Activated CD4-positive, alpha-beta T cell treated with anti-CD3 and anti-CD28 coated beads for 24 hours (primary cell): ENCODE measurements at places on chromosomes 1 and 21.

GRCh38 chr1:193471981-193472380 is 285.6 kb upstream of the B3GALT2 start:
- DNase-seq, result no peak

DNA sequence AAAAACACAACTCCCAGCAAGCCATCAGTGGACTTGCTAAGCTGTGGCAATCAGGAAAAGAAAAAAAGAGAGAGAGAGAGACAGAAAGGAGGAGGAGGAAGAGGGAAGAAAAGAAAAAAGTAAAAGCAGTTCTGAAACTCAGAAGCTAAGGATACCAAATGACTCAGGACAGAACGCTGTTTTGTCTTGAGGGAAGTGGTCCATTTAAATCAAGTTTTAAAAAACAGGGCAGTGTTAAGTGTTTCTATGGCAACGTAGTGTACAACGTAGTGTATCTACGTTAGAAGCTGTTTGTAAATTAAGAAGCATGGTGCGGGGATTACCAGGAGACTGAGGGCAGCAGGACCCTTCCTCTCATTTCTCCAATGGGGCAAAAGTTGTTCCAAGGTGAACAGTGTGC is 5.8 kb downstream of the ADORA3 start:
- DNase-seq, result no peak

DNA sequence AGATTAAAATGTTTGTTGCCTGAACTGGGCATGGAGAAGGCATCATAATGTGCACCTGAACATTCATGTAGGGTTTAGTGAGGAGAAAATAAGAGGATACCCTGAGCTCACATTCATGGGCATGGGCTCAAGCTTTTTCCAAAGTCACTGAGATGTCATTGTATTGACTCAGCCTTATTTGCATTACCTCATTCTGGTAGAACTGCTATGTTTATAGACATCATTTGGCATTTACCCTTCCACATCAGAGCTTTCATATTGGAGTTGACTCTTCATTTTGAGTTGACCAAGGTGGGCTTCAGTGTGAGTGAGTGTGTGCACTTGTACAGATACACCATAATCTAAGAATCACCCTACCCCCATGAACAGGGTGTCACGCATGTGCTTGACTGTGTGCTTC is 143.2 kb downstream of the PBX1 start:
- DNase-seq, result no peak

DNA sequence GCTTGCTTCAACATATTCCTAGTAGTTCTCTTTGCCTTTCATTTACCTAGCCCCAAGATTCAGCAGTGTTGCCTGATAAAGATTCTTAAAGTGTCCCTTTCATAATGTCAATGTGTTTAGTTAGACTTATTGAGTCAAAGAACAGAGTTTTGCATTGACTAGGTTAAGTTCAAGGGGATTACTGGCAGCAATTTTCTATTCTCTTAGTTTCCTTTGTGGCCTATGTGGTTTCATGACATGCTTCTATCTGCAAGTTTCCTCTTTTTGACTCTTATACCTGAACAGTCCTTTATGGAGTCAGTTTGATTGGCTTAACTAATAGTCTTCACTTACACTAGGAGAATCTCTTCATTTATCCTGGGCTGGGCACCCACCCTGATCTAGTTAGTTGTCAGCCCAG is 151.3 kb downstream of the ADGRL4 start:
- DNase-seq, result no peak

DNA sequence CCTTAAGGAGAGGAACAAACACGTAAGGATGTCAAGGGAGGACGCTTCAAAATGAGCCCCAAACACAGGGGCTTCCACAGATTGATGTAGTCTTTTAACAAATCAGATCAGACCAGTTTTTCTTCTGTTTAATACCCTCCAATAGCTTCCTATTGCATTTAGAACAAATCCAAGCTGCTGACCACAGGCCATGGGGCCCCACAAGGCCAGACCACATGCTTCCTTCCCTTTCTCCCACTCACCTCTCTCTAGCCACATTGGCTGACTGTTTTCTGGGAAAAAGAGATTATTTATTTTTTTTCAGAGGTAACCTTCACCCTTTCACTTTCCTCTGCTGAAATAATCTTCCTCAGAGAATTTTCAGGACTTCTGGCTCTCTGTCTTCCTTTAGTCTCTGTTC is 380.6 kb downstream of the SIPA1L2 start:
- no peak for DNase-seq

DNA sequence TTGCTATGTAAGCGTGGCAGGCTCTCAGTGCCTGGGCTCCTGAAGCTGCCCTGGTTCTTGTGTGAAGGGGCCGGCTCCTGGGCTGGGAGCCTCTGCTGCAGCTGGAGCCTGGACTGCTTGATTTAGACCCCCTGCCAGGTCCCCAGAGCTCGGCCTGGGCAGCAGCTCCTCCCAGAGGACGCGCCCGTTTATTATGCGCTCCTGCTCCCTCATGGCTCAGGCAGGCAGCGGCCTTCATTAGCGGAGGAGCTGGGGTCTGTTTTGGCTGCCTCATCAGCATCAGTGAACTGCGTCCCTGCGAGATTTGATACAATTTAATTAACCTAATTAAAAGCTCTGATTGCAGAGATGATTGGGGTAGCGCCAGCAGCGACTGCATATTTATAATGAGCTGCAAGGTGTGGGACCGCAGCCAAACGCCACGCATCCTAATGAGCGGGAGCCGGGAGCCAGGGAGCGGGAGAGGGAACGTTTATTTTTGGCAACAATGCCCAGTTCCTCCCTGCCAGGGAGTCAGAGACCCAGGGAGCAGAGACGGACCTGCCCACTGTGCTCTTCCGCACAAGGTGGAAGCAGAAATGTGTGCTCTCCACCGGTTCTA is 16.6 kb downstream of the UTP11 start:
- DNase-seq, result no peak

DNA sequence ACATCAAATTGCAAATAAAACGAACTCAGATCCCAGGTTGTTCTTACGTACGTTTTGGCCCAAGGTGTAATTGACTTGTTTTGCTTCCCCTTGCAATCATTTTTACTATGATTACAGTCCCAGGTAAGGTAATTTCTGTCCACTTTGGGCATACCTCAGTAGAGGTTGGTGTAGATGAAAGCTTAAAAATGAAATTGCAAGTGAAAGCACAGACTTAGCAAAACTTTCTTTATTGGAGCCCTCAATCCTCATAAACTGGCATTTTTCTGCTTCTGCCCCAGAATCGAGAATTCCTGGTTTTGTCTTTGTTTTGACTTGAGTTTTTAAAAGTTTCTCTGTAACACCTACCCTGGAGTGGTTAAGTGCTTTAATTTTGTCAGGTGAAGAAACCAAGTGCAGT is 9.4 kb downstream of the MRPS6 start:
- DNase-seq, result no peak

DNA sequence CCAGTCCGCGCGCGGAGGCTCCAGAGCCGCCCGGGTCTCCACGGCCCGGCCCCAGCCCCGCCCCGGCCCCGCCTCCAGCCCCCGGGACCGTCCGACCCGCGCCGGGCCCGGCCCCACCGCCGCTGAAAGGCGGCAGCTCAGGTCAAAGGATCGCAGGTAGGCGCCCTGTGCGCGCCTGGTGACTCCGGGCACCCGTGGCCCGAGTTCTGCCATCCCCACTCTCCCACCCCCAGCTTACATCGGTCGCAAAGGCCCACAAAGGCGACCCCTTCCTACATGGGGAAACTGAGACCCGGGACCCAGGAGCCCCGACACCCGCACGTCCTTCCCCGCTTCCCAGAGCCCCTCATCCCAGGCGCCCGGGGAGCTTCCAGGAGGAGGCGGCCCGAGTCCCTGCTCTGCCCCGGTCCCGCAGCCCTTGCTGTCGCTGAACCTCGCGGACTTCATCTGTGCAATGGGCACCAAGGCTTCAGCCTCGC is at the start of gene TMEM200B:
TMEM200B (minus strand) TSS at position 17 of the 479 bp plus-strand sequence. CDS start 2,075 bp downstream, outside the sequence.
- DNase-seq, result no peak

DNA sequence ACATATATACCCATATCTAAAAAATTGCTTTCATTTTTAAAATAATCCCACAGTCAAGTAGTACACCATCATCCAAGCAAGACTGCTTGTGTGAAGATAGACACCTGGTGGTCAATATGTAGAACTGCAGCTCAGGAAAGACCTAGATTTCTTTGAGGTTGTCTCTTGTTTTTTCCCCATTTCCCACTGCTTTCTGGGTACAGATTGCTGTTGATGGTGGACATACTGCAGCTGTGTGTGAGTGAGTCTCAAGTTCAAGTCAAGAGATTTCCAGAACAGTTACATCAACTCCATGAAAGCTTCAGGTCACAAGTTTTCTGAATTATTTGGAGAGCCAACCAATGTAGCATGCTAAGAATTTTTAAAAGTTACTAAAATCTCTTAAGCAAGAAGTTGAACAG is 306.4 kb downstream of the DUSP10 start:
- DNase-seq, result no peak

DNA sequence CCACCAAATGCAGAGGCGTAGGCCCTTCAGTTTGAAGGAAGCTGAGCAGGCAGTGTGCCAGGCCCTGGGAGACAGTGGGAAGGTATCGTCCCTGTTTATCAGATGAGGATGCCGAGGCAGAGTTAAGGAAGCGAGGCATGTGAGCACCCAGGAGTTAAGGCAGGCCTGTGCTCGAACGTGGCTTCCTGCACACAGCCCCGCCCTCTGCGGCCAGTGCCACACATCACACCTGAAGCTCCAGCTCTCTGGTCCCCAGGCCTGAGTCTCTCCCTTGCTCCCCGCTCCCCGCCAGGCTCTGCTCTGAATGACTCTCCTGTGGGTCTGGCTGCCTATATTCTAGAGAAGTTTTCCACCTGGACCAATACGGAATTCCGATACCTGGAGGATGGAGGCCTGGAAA is 32.1 kb downstream of the EPHX1 start:
- DNase-seq, result no peak

DNA sequence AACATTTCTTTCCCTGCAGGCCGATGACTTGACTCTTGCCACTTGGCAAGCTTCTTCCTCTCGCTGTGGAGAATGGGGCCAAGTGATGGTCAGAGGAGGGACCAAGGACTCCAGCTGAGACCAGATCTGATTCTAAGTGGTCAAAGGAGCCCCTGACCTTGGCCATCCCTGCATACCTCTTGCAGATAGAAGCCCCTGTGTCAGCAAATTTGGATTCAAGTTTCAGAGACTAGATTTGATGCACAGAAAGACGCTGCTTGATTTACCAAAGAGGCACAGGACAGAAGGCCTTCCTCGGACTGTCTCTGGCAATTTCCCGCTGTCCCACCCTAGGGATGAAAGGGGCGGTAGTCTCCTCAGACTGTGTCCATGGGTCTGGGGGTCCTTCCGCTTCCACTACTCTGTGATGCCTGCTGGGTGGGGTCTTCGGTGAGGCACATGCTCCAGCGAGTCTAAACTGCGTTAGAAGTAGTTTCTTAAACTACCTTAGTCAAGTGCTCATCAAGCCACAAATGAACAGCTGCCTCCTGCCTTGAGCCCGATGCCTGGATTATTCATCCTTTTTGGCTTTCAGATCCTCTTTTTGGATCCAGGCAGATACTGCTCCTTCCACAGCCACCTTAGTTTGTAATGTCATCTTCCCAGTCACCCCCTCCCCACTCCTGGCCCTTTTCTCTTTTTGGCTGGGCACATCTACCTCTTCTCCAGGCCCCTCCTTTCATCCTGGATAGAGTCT is 31.8 kb upstream of the RBM15 start:
- no peak for DNase-seq

DNA sequence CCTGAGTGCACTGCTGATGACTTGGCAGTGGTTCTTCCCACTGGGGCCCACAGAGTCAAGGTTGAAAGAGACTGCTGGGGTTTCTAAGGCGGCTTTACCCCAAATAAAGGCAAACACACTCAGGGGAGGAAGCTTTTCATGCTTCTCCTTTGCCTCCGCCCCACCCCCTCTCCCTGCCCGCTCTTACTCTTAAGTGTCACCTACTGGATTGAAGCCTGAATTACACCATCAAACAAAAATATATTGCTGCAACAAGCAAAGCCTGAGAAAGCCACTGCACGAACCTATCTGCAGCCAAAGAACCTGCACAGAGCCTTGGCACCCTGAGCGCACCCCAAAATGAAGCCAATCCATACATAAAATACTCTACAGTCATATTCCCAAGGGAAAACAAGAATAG is 63.1 kb downstream of the PTGFR start:
- DNase-seq, result no peak

GRCh38 chr1:217315346-217315745 is 315.5 kb downstream of the GPATCH2 start:
- DNase-seq, result no peak

- no peak for DNase-seq
These were observed 81.9 kb upstream of the HAO2 start for GRCh38 chr1:119286587-119287181.

GRCh38 chr1:94362466-94363058 is 55.6 kb upstream of the ABCD3 start:
- DNase-seq, result no peak

GRCh38 chr1:183702087-183702812 is 49.1 kb upstream of the APOBEC4 start:
- DNase-seq, result no peak

DNA sequence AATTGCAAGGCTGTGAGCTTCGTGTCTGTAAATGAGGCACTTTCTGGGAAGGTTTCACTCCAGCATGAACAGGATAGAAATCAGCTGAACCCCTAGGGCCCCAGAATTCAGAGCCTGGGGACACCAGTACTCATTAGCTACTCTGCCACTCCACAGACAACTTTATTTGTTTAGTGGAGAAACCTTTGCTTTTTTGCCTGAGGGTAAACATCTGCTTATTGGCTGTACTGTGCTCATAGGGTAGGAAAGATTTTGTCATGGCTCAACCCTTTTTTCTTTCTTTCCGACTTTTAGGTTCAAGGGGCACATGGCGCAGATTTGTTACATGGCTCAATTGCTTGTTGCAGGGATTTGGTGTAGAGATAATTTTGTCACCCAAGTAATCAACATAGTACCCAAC is 138.4 kb upstream of the BACE2 start:
- no peak for DNase-seq

- DNase-seq, result no peak
These were observed 7.3 kb downstream of the KRTAP22-2 start for GRCh38 chr21:30582870-30583269.

- DNase-seq, result no peak
These were observed 9.2 kb downstream of the INSL5 start for GRCh38 chr1:66791621-66792610.

GRCh38 chr1:31422505-31423319 is 9.7 kb downstream of the SERINC2 start:
- DNase-seq, result peak; percentile 60

GRCh38 chr1:229769006-229769405 is 143.0 kb downstream of the URB2 start:
- no peak for DNase-seq

- no peak for DNase-seq
These were observed 99.1 kb downstream of the PTBP2 start for GRCh38 chr1:96820671-96821070.

DNA sequence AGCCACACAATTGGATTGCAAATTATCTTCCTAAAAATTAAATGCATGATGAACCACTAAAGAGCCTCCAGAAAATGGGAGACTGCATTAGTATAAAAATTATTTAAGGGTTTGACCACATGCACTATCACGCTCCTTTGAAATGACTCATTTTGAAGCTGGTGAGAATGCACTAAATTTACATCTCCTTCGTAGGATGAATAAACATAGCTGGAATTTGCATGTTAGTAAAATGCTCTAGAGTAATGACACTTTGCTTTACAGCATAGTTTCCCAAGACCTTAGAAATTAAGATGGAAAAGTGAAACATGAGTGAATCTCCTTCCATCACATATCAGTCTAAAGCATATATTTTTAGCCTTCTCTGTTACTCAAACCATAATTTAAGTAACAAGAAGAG is 2.4 kb downstream of the PLPPR4 start:
- no peak for DNase-seq

GRCh38 chr1:187114792-187115191 is 286.0 kb downstream of the PLA2G4A start:
- DNase-seq, result no peak
